NCI-H460 (cell line): ENCODE measurements at places on chromosomes 3 and 15. TPM values are rescaled to one million over a fixed set of nuclear protein-coding genes. Genes with fewer than 3 reads are reported as not detected.

MELTF gene
- 4.0 TPM in 2 replicates for total RNA-seq

PCSK6 gene
- total RNA-seq, result 20.2 and 22.4 TPM in 2 replicates

FAM107A gene
- 0.05 TPM in 1 of 2 replicates, not detected in the other for total RNA-seq

GDPGP1 gene
- 1.2 and 3.4 TPM in 2 replicates for total RNA-seq

OR5H1 gene
- total RNA-seq, result not detected in 2 replicates

LTK gene
- total RNA-seq, result 0.02 TPM in 1 of 2 replicates, not detected in the other

GRCh38 chr3:69671082-69671952 is 67.9 kb upstream of the MITF start:
- peak; percentile 46 for DNase-seq

GRCh38 chr3:156642750-156643728 is 31.4 kb upstream of the TIPARP start:
- no peak for DNase-seq

GRCh38 chr15:96701443-96701842 is 370.9 kb downstream of the NR2F2 start:
- DNase-seq, result no peak

- DNase-seq, result no peak
Observed at GRCh38 chr3:16513141-16514020, at the start of gene RFTN1. Gene RFTN1 (minus strand): TSS chr3:16513699. CDS start chr3:16493869, 19,830 bp downstream.
